ENCODE measurements at places on chromosomes 2 and 18. TPM values are rescaled to one million over a fixed set of nuclear protein-coding genes. Genes with fewer than 3 reads are reported as not detected.
A peak's percentile ranks its signal among the peaks of the same experiment; 100 is the strongest.

DNA sequence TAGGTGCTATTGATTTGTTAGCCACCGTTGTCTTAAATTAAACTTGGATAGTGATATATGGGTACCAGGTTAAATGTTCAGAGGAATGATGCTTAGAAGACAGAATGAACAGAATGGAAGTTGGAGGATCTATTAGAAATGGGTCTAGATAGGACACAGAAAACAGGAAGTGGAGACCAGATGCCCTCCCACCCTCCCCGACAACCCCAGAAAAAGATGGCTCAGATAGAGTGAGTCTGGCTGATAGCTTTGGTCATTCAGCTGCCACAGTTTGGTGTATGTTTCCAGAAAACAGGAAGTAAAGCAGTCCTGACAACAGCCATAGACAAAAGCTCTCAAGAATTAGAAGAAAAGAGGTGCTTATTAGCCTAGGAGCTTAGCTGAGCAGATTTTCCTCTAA lies 71.5 kb upstream of the DSG1 start:
- no peaks in the 10 kb centered on the region for H3K36me3 ChIP-seq
- H3K27me3 ChIP-seq: no peaks in the 10 kb centered on the region
- no peak for DNase-seq
- no peaks in the 10 kb centered on the region for H3K4me1 ChIP-seq

GRCh38 chr2:78035804-78036203 lies 513.6 kb upstream of the LRRTM4 start:
- H3K36me3 ChIP-seq: no peaks in the 10 kb centered on the region
- no peaks in the 10 kb centered on the region for H3K4me1 ChIP-seq
- no peak for DNase-seq
- H3K4me3 ChIP-seq: no peak overlapping the region
- no peaks in the 10 kb centered on the region for H3K27me3 ChIP-seq

DNA sequence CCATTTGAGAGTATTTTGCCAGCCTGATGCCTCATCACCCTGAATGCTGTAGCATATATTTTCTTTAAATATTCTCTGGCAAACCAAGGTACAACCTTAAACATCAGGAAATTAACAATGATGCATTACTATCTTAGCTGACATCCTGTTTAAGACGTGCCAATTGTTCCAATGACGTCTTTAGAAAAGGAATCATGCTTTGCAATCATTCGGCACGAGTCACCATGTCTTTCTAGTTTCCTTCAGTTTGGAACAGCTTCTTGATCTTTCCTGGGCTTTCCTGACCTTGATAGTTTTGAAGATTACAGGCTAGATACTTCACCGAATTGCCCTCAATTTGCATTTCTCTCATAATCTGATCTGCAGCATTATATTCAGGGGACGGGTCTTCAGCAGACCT lies 88.2 kb upstream of the GLI2 start:
- no peak for DNase-seq
- no peaks in the 10 kb centered on the region for H3K4me1 ChIP-seq
- H3K4me3 ChIP-seq: no peak overlapping the region
- H3K36me3 ChIP-seq: no peaks in the 10 kb centered on the region
- H3K27me3 ChIP-seq: no peaks in the 10 kb centered on the region
- no peak overlapping the region for H3K27ac ChIP-seq

DNA sequence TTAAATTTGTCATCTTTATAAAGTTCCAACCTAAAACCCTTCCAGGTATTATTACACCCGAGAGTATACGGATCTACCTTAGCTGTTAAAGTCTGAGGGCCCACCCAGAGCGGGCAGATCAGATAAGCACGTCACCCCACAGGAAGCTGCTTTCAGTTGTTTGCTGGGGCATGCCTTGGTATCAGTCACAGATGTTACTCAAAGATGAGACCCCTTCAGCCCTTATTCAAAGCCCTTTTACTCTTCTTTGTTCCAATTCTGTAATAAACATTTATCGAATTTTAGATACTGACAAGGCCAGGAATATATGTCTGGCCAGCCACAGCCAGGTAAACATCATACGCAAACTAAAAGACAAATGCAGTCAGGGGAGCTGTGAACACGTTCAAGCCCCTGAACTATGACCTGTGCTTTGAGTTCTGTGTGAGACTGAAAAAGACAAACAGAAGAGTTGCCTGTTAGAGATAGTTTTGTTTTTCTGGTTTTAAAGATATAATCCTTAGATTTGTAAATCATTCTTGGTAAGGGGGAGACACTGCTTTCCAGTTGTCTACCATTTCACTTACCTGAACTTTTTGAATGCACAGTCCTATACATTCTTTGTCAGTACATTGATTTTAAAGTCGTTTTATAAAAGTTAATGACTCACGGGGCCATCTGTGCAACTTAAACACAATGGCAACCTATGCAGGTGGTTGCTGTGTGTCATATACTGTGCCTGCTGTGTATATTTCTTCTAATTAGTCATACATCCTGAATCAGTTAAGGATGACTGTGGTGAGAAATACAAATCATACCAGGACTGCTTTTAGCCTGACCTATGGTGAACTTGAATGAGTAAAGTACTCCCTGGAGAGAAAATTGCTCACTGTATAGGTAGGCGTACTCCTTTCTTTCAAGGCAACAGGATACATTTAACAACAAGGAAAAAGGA lies 100.5 kb upstream of the ITPRID2 start:
- no peaks in the 10 kb centered on the region for H3K36me3 ChIP-seq
- peak overlapping the region; percentile 41 for H3K27ac ChIP-seq
- no peaks in the 10 kb centered on the region for H3K27me3 ChIP-seq

- no peaks in the 10 kb centered on the region for H3K27me3 ChIP-seq
- no peaks in the 10 kb centered on the region for H3K36me3 ChIP-seq
- no peaks in the 10 kb centered on the region for H3K4me1 ChIP-seq
- no peak overlapping the region for H3K27ac ChIP-seq
- DNase-seq: no peak
These were observed 881.3 kb upstream of the FAM98A start for GRCh38 chr2:34480366-34480765.

- no peaks in the 10 kb centered on the region for H3K27me3 ChIP-seq
- H3K4me3 ChIP-seq: no peak overlapping the region
- no peak for DNase-seq
These were observed 155.0 kb downstream of the SETBP1 start for GRCh38 chr18:44835703-44836102.

Gene LINC00305
- not detected for total RNA-seq

GRCh38 chr2:99088017-99088416 lies 53.5 kb upstream of the C2orf15 start:
- H3K36me3 ChIP-seq: no peaks in the 10 kb centered on the region
- H3K4me3 ChIP-seq: no peak overlapping the region
- no peak overlapping the region for H3K27ac ChIP-seq
- no peak for DNase-seq
- no peaks in the 10 kb centered on the region for H3K27me3 ChIP-seq

Gene FN1
- 170 TPM for total RNA-seq

- no peaks in the 10 kb centered on the region for H3K27me3 ChIP-seq
- H3K4me1 ChIP-seq: no peaks in the 10 kb centered on the region
- H3K36me3 ChIP-seq: no peaks in the 10 kb centered on the region
- no peak overlapping the region for H3K4me3 ChIP-seq
- no peak for DNase-seq
These were observed 122.5 kb downstream of the PLEKHM3 start for GRCh38 chr2:207902821-207903220.

DNA sequence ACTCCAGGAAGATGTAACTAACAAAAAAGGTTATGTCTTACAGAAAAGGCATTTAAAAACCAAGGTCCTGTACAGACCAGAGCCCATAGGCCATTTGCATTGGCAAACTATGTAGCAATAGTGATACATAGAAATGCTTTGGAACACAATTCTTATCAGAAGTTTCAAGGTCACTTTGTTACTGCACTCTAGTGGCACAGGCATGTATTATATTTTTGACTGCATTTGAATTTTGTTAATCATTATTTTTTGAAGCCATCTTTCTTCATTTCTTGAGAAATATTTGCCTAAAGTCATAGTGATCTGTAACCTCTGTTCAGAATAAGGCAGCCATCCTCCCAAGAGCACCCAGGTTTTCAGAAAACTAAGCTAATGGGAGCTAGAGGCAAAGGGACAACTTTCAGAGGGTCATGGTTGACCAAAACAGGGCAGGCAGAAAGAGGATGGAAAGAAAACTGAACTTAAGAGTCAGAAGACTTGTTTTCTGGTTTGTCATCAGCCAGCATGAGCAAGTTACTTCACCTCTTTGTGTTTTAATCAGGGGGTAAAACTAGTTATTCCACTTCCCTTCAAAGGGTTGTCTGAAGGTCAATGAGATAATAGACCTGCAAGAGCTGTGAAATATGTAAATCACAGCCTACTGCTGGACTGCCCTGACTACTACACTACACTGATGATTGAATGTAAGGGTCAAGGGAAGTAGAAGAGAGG lies 41.5 kb downstream of the SLC38A11 start:
- H3K4me1 ChIP-seq: peaks cover 65% of the 10 kb centered on the region
- no peaks in the 10 kb centered on the region for H3K36me3 ChIP-seq
- DNase-seq: no peak
- H3K27ac ChIP-seq: peak overlapping the region; percentile 79
- H3K27me3 ChIP-seq: no peaks in the 10 kb centered on the region

DNA sequence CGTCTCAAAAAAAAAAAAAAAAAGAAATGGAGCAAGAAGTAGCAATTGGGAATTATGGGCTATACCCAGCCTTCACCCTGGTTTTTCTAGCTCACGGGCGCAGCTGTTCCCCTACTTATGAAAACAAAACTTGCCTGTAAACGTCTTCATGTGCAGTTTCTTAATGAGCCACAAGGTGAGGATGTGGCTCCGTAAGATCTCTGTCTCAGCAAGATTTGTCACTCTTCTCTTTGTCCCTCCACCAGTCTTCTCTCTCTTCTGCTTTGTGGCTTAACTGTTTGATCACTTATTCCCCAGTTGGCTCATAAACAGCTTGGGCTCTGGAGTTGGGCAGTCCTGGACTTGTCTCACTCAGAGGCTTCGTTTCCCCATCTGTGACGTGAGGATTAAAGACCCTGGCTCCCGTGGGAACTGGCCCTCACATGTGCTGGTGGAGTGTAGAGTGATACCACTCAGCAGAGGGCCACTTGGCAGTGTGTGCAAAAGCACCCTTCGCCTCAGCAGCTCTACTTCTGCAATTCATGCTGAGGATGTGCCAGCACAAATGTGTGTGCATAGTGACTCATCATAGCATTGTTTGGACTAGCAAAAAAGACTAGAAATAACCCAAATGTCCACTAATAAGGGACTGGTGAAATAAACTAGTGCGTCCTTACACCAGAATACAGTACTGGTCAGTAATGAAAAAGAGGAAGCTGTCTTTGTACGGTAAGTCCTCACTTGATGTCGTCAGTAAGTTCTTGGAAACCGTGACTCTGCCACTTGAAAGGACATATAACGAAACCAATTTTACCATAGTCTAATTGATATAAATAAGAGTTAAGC lies 8.7 kb downstream of the CEP68 start:
- no peaks in the 10 kb centered on the region for H3K27me3 ChIP-seq
- DNase-seq: peak; percentile 19
- no peaks in the 10 kb centered on the region for H3K36me3 ChIP-seq

Gene EIF5B
- total RNA-seq: 38.9 TPM

GRCh38 chr2:48965204-48965603 lies 189.1 kb downstream of the FSHR start:
- no peaks in the 10 kb centered on the region for H3K36me3 ChIP-seq
- H3K27me3 ChIP-seq: no peaks in the 10 kb centered on the region
- no peak overlapping the region for H3K27ac ChIP-seq

- no peak overlapping the region for H3K27ac ChIP-seq
- H3K36me3 ChIP-seq: no peaks in the 10 kb centered on the region
- H3K27me3 ChIP-seq: no peaks in the 10 kb centered on the region
These were observed 86.6 kb downstream of the ASB1 start for GRCh38 chr2:238513346-238513745.

- peaks cover 8% of the 10 kb centered on the region for H3K36me3 ChIP-seq
- peaks cover 32% of the 10 kb centered on the region for H3K27me3 ChIP-seq
- H3K27ac ChIP-seq: no peak overlapping the region
- no peak for DNase-seq
These were observed 10.4 kb upstream of the FAM228A start for GRCh38 chr2:24164416-24164973.

DNA sequence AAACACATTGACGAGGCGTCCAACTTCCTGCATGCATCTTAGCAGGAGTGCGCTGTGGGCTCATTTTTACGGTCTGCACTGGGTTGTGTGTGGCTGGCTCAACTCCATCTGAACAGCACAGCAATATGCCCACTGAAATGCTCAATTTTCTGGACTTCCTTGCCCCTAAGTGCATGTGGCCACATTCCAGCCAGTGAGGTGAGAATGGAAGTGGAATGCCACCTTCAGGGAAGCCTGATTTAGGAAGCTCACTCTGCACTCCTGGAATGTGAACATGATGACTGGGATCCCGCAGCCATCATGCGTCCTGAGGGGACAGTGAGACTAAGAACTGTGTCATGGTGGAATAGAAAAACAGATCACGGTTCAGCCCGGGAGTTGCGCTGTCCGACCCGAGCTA lies 76.2 kb downstream of the PSMG2 start:
- no peak overlapping the region for H3K4me3 ChIP-seq
- no peak for DNase-seq
- no peaks in the 10 kb centered on the region for H3K4me1 ChIP-seq
- H3K36me3 ChIP-seq: no peaks in the 10 kb centered on the region
- no peak overlapping the region for H3K27ac ChIP-seq
- no peaks in the 10 kb centered on the region for H3K27me3 ChIP-seq

Gene DTNA
- 1.7 TPM for total RNA-seq

DNA sequence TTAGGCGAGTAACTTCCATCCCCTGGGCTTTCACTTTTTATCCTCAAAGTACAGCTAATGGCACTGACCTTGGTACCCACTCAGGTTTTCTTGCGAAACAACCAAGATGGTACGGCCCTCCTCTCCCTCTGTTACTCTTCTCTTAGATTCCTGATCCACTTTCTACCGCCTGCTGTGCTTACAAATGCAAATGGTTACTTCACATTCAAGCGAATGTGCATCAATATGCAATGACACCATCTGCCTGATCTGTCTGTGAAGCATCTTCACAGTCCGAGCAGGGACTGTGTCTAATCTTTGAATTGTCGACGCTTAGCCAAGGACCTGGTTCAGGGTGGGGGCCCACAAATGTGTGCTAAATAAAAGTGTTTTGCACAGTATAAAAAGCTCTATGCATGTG lies 112.2 kb downstream of the TRIB2 start:
- H3K4me3 ChIP-seq: no peak overlapping the region
- no peak overlapping the region for H3K27ac ChIP-seq
- DNase-seq: no peak
- peaks cover 10% of the 10 kb centered on the region for H3K4me1 ChIP-seq
- no peaks in the 10 kb centered on the region for H3K27me3 ChIP-seq
- H3K36me3 ChIP-seq: no peaks in the 10 kb centered on the region

- H3K4me3 ChIP-seq: no peak overlapping the region
- H3K36me3 ChIP-seq: no peaks in the 10 kb centered on the region
- no peak for DNase-seq
- H3K4me1 ChIP-seq: no peaks in the 10 kb centered on the region
- H3K27me3 ChIP-seq: peaks cover 9% of the 10 kb centered on the region
- H3K27ac ChIP-seq: no peak overlapping the region
These were observed 120.8 kb downstream of the FAM168B start for GRCh38 chr2:130972410-130972809.

Gene EVA1A
- total RNA-seq: 0.26 TPM

- no peaks in the 10 kb centered on the region for H3K4me1 ChIP-seq
- H3K36me3 ChIP-seq: no peaks in the 10 kb centered on the region
These were observed 110.7 kb downstream of the RTN4 start for GRCh38 chr2:54939446-54940118.

Gene MAB21L4
- total RNA-seq: 440 TPM

- H3K27me3 ChIP-seq: no peaks in the 10 kb centered on the region
- no peaks in the 10 kb centered on the region for H3K4me1 ChIP-seq
- no peak overlapping the region for H3K4me3 ChIP-seq
- H3K36me3 ChIP-seq: no peaks in the 10 kb centered on the region
- H3K27ac ChIP-seq: no peak overlapping the region
- DNase-seq: no peak
These were observed 218.1 kb upstream of the SIX2 start for GRCh38 chr2:45227347-45227746.

- no peaks in the 10 kb centered on the region for H3K27me3 ChIP-seq
- H3K36me3 ChIP-seq: no peaks in the 10 kb centered on the region
- H3K4me3 ChIP-seq: no peak overlapping the region
- H3K27ac ChIP-seq: no peak overlapping the region
These were observed 48.6 kb upstream of the FSIP2 start for GRCh38 chr2:185689906-185690539.

Data from esophagus squamous epithelium (tissue), 5 donors.